ENCODE measurements at places on chromosomes 5 and 9.

GRCh38 chr9:113695901-113696300 is 180.2 kb upstream of the ZNF618 start:
- DNase-seq: no peak

DNA sequence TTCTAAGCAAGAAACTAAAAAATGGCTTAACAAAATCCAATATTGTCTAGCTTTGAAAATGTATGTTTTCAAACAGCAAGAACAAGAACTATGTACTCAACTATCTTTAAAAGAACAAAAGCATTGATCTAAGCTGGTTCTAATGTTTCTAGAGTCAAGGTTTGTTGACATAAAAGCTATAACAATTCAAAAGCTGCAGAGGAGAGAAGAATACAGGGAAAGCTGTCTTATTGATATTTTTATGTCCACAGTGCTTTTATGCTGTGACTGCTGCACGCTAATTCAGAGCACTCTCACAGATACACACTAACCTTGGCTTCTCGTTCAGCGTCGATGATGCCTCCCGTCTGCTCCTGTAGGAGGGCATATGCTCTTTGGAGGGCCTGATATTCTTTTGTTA is 129.5 kb upstream of the DPYSL3 start:
- DNase-seq: no peak

DNA sequence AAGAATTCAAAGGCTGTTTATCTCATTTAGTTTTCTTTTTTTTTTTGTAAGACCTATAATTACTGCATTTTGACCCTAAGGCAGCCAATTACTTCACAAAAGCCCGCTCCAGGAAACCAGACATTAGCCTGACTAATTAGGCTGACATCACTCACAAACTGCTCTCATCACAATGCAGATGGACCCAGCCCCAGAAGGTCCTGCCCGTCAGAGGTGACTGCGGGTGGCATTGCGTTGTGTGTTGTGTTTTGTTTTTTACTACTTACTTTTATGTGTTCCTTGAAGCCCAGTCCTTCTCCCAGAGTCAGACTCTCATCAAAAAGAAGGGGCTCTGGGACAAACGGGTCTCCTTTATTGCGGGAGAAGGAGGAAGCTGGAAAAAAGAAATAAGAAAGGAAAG is 172.2 kb downstream of the HSD17B3 start:
- DNase-seq: no peak

DNA sequence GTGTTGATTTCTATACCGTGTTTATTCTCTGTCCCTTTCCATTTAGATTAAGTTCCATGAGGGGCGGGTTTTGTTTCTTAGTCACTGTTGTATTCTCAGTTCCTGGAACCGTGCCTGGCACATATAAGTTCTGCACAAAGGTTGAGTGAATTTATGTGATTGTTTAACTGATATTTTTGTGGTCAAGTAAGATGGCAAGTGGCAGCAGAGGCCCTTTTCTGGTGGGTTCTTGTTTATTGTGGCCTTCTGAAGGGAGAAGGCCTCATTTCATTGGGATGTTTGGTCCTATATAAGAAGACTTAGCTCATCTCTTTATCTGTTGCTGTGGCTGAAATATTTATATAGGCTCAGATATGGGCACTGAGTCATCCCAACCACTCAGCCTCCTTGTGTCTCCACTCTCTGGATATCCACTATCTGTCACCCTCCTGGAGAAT is 262.5 kb downstream of the PSAT1 start:
- DNase-seq: no peak

DNA sequence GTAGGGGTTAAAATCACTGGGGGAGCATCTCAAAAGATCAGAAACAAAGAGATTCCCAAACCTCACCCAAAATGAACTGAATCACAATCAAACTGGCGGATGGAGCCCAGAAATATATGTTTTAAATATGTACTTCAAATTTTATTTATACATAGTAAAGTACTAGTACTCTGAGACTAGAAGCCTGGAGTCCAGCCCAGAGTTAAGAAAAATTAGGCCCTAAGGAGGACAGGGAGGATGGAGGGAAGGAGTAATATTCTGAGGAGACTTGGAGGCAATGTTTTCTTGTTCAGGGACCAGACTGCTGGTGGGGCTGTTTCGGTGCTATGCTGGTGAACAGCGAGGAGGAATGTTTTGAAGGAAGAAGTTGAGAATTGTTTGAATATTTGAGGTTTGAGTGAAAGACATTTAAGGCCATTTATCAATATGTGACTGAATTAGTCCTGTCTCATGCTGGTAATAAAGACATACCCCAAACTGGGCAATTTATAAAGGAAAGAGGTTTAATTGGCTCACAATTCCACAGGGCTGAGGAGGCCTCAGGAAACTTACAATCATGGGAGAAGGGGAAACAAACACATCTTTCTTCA is 552.4 kb upstream of the DAB2 start:
- no peak for DNase-seq

DNA sequence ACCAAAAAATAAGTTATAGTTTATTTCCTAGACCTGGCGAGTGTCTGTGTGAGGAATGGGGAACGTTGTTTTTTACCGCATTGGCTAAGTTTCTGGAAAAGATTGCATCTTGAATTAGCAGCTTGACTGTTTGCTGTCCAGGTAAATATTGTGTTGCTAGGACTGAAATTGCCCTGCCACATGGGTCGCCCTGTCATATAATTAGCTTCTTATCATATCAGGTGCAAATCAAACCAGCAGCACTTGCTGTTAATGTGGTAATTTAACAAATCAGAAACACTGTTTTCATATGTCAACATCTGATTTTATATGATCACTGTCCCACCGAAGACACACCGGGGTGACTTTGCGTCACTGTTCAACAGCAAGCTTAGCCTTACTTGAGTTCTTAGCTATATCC is 63.7 kb upstream of the ZNF622 start:
- no peak for DNase-seq

- no peak for DNase-seq
Observed at GRCh38 chr5:140084541-140084940, 29.4 kb upstream of the PURA start.

DNA sequence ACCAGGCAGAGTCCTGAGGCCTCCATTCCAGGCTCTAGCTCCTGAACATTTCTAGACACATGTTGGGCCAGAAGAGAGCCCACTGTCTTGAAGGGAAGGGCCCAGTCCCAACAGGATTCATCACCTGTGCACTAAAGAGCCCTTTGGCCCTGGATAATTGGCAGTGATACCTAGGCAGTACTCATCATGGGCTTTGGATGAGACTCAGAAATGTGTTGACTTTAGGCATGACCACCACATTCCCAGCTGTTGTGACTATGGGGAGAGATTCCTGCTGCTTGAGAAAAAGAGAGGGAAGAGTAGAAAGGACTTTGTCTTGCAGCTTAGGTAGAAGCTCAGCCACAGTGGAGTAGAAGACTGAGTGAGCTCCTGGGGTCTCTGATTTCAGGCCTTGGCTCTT is 138.4 kb upstream of the DAPK1 start:
- DNase-seq: no peak

GRCh38 chr9:121809356-121810050 is 158.1 kb downstream of the DAB2IP start:
- DNase-seq: no peak

Data from liver (tissue), 10 donors.